ENCODE measurements at places on chromosomes 1 and 21.

GRCh38 chr1:35857830-35858229, 25.2 kb upstream of the AGO1 start:
- no peak for DNase-seq

GRCh38 chr1:59143133-59143487, 153.8 kb upstream of the FGGY start:
- no peak for DNase-seq

GRCh38 chr1:69888657-69889056, 316.7 kb downstream of the LRRC40 start:
- no peak for DNase-seq

GRCh38 chr1:94769551-94769950, 50.6 kb upstream of the SLC44A3 start:
- no peak for DNase-seq

- DNase-seq, result no peak
These were observed 1386.0 kb upstream of the ADGRL4 start for GRCh38 chr1:80392529-80392928.

Data from activated CD4-positive, alpha-beta T cell treated with anti-CD3 and anti-CD28 coated beads, Interleukin-2, amount 50 U/mL, for 48 hours (primary cell).